ENCODE measurements at places on chromosomes 3 and 15.
A peak's percentile ranks its signal among the peaks of the same experiment; 100 is the strongest.

GRCh38 chr3:16975083-16975482 is 90.3 kb downstream of the PLCL2 start:
- no peak for DNase-seq

DNA sequence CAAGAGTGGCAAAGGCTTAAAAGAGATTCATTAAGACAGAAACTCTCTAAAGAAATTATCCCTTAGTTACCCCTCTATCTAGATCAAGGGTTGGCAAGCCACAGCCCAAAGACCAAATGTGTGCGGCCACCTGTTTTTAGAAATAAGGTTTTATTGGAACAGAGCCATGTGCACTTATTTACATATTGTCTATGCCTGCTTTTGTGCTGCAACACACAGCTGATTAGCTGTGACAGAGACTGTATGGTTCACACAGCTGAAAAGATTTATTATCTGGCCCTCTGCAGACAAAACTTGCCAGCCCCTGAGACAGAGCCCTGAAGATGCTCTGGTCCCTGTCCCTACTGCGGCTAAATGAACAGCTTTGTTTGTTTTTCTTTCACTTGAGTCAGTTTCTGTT is 88.1 kb downstream of the ADAMTS9 start:
- no peak for DNase-seq

- DNase-seq = no peak
Observed at GRCh38 chr3:167287308-167287707, 92.8 kb downstream of the ZBBX start.

GRCh38 chr15:76330080-76330680 is 6.4 kb upstream of the ISL2 start:
- DNase-seq = no peak

GRCh38 chr3:118882353-118882947 is 152.2 kb downstream of the IGSF11 start:
- DNase-seq = peak; percentile 48

- peak; percentile 72 for DNase-seq
Observed at GRCh38 chr15:89206908-89207331, 14.5 kb downstream of the RLBP1 start.

GRCh38 chr15:40234783-40235182 is 4.1 kb upstream of the PAK6 start:
- DNase-seq = no peak

DNA sequence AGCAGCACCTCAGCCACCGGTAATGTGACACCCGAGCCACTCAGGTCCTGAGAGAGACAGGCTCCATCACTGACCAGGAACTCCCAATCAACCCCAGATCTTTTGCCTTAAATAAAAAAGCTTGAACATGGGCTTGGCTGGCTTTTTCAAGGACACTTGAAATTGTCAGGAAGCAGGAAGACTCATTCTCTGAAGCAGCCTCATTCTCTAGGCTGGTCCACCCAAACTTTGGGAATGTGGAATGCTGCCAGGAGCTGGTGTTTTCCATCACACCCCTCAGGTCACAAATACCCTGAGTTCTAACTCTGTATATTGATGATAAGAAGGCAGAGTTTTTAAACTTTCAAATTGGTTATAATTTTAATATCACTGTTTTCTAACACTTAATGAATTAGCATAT is 17.0 kb downstream of the CXCR6 start:
- no peak for DNase-seq

DNA sequence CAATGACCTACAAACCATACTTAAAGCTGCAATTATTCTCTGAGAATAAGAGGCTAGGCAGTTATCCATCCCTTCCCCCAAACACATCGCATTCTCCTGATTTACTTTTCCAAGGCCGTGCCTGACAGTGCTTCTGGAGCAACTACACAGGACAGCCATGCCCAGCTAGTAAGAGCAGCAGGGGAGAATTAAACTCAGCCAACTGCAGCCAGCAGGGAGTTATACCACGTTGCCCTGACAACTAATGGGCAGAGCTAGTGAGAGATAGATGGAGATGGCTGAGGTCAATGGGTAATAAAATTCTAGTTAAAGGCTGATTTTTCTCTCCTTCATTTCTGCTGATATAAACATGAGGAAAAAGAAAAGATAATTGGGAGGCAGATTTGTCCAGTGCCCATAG is 193.8 kb upstream of the PPP2R3A start:
- no peak for DNase-seq

- no peak for DNase-seq
Observed at GRCh38 chr15:66931768-66932633, 133.4 kb upstream of the SMAD3 start.

GRCh38 chr3:111738238-111738637 is 120.8 kb upstream of the PHLDB2 start:
- no peak for DNase-seq

- DNase-seq = no peak
Observed at GRCh38 chr15:52257734-52258062, 37.9 kb downstream of the MYO5C start.

DNA sequence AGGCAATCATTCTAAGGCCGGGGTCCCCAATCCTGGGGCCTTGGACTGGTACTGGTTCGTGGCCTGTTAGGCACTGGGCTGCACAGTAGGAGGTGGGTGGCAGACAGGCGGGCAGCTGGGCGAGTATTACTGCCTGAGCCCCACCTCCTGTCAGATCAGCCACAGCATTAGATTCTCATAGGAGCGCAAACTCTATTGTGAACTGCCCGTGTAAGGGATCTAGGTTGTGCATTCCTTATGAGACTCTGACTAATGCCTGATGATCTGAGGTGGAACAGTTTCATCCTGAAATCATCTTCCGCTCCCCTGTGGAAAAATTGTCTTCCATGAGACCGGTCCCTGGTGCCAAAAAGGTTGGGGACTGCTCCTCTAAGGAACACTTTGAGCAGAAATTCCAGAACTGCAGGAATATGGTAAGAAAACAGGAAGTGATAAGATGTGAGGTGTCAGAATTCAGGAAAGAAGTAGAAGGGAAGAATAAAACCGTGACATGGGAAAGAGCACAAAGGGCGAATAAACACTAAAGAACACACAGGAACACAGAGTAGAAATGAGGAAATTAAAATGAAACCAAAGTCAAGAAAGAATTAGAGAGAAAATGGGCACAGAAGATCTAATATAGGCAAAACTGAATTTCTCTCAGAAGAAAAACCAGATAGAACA is 57.6 kb downstream of the PDCD6IP start:
- DNase-seq = no peak

DNA sequence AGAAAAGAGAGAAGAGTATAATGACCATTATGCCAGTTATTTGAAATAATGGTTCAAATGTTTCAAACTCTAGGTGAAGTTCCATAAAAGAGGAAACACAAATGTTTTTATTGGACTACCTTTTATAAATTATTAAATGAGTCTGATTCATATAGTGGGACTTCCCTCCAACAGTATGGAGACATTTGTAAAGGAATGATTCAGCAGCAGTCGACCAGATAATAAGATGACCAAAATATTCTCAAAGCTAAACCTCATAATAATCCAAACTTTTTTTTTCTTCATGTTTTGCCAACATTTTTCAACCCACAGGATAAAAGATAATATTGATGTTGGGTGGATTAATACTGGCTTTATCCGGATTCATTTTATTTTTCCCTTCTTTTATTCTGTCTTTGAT is 18.8 kb downstream of the TIPARP start:
- no peak for DNase-seq

- DNase-seq = no peak
Observed at GRCh38 chr15:77737238-77738037, 104.7 kb upstream of the LINGO1 start.

DNA sequence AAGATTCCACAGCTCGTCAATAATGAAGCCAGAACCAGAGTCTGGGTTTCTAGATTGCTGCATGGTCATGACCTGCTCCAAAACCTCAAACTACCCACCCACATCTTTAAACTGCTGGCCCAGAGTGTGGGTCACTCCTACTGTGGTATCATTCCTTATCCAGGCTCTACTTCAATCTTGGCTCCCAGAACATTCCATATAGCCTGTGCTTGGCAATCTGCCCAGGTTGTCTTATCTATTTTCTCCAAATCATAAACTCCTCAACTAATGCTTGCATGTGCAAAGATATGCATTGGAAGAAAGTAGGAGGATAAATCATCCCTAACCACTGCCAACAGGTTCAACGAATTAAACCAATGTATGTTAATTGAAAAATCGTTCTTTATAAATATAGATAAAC is 169.7 kb downstream of the ANXA2 start:
- no peak for DNase-seq

- no peak for DNase-seq
Observed at GRCh38 chr15:88995449-88995848, 82.3 kb upstream of the MFGE8 start.

DNA sequence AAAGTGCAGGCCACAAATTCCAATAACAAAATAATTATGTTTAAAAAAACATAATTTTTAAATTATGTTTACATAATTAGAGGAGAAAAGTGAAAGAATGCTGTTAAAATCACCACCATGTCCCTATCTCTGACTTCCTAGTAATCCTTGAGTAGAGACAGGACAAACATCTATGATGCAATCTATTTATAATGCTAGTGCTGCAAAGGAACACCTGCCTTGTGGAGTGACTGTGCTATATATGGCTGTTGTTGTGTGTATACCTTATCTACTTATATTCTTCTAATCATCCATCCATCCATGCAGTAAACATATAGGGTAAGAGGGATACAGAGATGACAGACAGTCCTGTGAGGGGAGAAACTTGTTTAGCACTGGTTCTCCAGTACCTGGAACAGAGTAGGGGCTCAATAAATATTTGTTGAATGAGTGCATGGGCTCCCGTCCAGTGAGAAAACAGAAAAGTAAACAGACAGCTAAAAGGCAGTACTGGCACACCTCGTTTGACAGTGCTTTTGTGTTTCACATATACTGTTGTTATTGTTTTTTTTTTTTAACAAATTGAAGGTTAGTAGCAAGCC is 229.3 kb upstream of the UBE2E1 start:
- no peak for DNase-seq

DNA sequence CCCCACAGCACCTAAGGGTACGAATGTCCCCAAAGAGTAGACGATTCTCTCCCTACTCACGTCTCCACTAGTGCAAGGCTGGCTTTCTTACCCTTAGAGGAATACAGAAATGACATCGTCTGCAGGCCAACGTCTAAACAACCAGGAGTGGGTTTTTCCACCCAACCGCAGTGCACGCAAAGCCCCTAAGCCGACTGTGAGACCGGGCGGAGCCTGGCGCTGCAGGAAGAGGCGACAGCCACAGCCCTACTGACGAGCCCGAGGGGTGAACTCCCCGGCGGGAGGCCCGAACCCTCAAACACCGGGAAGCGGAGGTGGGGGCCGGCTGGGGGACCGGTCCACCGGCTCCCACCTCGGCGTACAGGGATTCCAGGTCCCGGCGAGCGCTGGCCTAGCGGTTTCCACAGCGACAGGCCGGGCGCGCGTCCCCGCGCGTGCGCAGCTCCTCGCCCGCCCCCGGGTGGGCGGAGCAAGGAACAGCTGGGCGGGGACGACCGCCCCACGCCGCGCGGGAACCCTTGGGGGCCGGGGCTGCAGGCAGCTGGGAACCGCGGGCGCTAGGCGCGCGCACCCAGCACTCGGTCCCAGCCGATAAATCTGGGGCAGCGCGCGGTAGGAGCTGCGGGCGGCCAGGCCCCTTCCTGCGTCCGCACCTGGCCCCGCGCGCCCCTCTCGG is at the start of the genes CEP19 and PIGX:
CEP19 (minus strand) TSS at position 413 of the 676 bp plus-strand sequence. CDS start 3,593 bp downstream, outside the sequence.
PIGX (plus strand) TSS at position 540 of the 676 bp plus-strand sequence.
- peak; percentile 90 for DNase-seq

DNA sequence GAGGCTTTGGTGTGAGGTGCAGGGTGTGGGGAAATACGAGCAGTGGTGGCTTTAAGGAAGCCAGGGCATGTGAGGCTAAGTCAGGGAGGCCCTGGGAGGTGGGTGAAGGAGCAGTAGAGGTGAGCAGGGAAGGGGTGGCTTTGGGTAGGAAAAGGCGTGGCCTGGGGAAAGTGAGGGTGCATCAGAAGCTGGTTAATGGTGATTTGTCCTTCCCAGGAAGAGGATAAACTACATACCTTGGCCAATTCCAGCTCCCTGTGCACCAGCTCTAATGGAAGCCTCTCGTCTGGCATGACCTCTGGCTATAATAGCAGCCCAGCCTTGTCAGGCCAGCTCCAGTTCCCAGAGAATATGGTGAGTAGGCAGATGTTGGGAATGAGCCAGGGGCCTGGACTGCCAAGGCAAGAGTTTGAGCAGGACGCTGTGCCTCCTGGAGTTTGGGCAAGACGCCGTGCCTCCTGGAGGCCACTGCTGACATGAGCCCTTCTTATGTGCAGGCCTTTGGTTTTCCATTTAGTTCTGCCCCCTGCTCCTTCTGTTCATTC is 41.3 kb downstream of the CDAN1 start:
- no peak for DNase-seq

DNA sequence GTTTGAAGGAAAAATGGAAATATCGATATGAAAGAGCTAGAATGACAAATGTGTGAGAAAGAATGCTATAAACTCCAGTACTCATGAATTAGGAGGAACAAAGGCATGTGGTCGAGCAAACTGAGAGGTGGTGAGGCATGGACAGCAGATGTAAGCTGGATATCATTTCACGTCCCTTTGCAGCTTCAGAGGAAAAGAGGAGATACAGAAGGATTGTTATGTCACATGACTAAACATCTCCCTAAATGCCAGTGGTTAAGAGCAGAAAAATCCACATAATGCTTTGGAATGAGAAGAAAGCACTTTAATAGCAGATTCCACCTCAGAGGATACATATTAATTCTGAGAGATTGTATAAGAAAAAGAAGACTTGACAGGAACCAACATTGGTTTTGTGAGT is 248.7 kb downstream of the ZIC4 start:
- DNase-seq = no peak

- DNase-seq = no peak
Observed at GRCh38 chr15:99673111-99673510, 60.1 kb downstream of the LYSMD4 start.

GRCh38 chr15:78082743-78083110 is 5.2 kb upstream of the TBC1D2B start:
- DNase-seq = no peak

DNA sequence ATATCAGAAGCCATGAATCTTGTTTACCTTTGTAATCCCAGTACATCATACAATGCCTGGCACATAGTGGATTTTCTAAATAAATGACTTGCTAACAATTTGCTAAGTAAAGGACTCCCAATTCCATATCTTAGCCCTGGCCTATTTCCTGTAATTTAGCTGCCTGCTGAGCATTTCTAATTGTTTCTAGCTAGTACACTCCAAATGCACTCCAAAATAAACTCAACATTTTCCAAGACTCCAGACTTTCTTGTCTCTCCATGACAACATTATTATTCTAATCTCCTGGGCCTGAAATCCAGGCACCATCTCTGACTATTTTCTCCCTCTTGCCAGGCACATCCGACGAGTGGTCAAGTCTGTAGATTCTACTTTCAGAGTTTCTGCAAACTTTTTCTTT is 773.5 kb downstream of the SQOR start:
- DNase-seq = no peak

- DNase-seq = no peak
Observed at GRCh38 chr3:78519281-78519680, 1248.5 kb downstream of the ROBO1 start.

- no peak for DNase-seq
Observed at GRCh38 chr3:88725440-88726165, 381.8 kb upstream of the EPHA3 start.

DNA sequence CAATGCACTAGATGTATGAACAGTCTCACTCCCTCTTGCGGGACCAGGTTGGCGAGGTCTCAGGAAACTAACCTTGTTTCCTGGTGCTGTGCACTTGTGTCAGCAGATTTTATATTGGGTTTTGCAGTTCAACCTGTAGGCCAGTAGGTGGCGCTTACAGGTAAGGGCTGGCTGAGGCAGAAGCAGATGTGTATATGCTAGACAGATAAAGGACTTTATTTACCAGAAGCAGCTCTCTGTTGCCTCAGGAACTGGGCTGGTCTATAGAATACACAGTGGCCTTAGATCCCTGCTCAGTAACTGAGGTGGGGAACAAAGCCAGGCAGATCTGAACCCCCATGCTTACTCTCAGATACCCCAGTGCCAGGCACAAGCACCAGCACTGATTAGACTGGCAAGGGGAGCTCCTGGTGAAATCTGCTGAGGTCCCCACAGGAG is 296.8 kb downstream of the DOCK3 start:
- DNase-seq = peak; percentile 6
